Progenitor cell of endocrine pancreas (in vitro differentiated cells): ENCODE measurements at places on chromosomes 2 and 18.
A peak's percentile ranks its signal among the peaks of the same experiment; 100 is the strongest.

DNA sequence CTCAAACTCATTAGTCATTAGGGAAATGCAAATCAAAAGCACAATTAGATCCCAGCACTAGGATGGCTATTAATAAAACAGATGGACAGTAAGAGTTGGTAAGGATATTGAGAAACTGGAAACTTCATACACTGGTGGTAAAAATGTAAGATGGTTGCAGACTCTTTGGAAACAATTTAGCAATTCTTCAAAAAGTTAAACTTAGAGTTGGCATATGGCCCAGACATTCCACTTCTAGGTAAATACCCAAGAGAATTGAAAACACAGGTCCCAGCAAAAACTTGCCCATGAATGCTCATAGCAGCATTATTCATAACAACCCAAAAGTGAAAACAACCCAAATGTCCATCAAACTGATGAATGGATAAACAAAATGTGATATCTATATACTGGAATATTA is 84.9 kb upstream of the ZFP36L2 start:
- DNase-seq: no peak
- H3K4me1 ChIP-seq: peaks cover 9% of the 10 kb centered on the region
- H3K27ac ChIP-seq: no peak overlapping the region
- H3K4me3 ChIP-seq: no peak overlapping the region

DNA sequence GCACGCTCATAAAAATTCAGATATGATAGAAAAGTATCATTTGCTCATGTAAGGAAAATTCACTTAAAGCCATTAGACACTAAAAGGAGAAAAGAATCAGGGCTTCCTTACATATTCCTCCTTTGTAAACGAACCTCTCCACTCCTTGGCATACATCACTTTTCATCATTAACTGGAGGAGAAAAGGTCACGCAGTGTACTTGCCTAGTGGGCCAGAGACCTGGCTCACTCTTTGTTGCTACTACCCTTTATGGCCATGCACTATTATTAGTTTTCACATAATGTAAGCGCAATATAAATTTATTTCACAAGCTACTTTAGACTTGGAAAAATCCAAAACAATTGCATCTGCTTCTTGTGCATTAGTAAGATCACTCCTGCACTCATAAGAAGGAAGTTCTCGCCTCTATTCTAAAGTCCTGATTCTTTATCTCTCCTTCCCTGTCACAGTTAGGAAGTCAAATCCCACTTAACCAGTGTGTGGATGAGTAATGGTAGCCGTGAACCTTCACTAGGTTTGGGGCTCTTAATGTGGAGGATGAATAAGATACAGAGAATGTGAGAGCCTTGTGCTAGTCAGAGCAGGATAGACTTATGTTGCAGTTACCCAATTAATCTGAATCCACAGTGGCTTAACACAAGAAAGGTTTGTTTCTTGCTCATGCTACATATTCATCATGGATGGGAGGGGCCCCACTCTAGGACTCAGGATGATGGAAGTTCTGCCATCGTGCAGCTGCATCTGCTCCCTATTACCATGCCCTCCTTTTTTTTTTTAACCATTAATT is 115.0 kb upstream of the GLS start:
- DNase-seq: no peak
- no peaks in the 10 kb centered on the region for H3K27me3 ChIP-seq
- H3K27ac ChIP-seq: no peak overlapping the region
- H3K4me3 ChIP-seq: no peak overlapping the region
- peaks cover 23% of the 10 kb centered on the region for H3K4me1 ChIP-seq

DNA sequence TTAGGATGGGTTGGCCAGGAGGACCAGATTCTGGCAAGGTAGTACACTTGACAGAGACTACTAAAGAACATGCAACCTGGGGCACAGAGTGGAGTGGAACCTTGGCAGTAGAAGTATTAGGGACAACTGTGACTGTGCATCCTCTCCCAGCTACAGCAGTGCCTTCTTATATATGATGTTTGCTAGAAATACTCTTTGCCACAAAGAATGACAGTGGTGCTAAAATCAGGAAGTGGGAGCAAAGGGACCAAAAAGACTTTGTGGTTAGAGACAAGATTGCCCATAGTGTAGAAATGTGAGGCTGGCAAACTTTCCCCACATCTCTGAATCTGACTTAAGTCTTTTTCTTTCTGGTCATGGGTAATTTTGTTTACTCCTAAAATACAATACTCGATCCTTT is 9.4 kb upstream of the SLC38A11 start:
- no peak overlapping the region for H3K4me3 ChIP-seq
- peaks cover 3% of the 10 kb centered on the region for H3K36me3 ChIP-seq
- H3K27ac ChIP-seq: no peak overlapping the region

- DNase-seq: no peak
- no peaks in the 10 kb centered on the region for H3K36me3 ChIP-seq
- H3K4me3 ChIP-seq: no peak overlapping the region
- H3K27ac ChIP-seq: no peak overlapping the region
These were observed 37.5 kb downstream of the PAX8 start for GRCh38 chr2:113240915-113241911.

DNA sequence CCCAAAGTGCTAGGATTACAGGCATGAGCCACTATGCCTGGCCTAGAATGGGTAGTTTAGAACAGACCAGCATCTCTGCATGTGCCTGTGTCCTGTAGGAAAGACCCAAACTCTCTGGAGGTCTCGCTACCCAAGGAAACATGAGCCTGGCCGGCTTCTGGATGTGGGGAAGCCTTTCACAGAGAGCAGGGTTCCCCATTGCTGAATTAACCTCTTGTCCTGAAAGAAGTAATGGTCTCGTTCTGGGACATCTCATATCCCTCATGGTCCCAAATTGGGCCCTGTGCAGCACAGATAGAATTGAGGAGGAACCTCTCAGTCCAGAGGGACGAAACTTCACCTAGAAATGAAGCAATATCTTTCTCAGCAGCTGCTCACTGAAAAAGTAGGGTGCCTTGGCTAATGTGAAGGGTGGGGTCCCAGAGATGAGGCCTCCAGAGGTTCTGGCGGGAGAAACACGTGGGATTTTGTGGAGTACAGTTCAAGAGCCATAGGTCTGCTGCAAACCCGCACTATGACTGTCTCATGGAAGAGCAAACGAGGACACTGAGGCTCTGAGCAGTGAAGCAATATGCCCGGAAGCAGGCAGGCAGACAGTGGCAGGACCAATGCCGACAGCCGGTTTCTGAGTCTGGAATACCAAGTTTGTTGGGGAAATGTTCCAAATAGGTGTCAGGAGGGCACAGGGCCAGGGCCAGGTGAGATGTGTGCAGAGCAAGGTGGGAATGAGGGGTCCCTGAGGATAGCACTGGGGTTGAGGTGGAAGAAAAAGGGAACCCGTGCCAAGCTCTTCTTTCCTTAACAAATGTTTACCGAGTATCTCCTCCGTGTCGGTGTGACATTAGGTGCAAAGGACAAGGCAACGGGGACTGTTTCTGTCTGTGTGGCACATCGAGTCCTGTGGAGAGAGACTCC is 121.0 kb upstream of the TWIST2 start:
- H3K4me3 ChIP-seq: no peak overlapping the region
- DNase-seq: no peak
- peaks cover 43% of the 10 kb centered on the region for H3K27me3 ChIP-seq
- no peaks in the 10 kb centered on the region for H3K4me1 ChIP-seq

GRCh38 chr18:63237881-63238692 is 81.5 kb downstream of the BCL2 start:
- H3K4me3 ChIP-seq: no peak overlapping the region
- peaks cover 12% of the 10 kb centered on the region for H3K4me1 ChIP-seq
- no peak for DNase-seq
- H3K36me3 ChIP-seq: no peaks in the 10 kb centered on the region

DNA sequence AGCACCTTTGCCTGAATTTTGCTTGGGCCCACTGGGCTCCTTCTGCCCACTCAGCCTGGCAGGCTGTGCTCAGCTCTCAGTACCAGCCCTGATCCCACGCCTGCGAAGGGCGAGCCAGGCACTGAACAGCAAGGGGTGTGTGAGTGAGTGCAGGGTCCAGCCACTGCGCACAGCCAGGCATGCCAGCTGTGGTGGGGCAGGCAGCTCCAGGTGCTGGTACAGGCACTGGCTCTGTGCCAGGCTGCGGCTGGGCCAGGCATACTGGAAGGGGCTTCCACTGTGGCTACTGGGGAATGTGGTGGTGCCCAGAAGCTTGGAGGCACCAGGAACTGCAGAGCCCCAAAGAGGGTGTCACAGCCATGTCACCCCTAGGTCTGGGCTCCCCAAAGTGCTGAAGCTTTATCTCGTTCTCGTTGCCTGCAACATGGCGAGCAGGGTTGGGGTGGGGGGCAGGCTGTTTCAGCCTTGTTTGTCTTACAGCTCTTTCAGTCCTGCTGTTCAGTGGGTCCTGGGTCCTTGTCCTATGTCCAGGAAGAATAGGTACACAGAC is 8.8 kb downstream of the DYSF start:
- no peak overlapping the region for H3K4me3 ChIP-seq
- DNase-seq: no peak
- peaks cover 4% of the 10 kb centered on the region for H3K4me1 ChIP-seq
- H3K36me3 ChIP-seq: no peaks in the 10 kb centered on the region
- no peak overlapping the region for H3K27ac ChIP-seq
- peaks cover 16% of the 10 kb centered on the region for H3K27me3 ChIP-seq

GRCh38 chr2:1366546-1367134 is 46.6 kb upstream of the TPO start:
- DNase-seq: no peak
- no peak overlapping the region for H3K4me3 ChIP-seq
- H3K36me3 ChIP-seq: no peaks in the 10 kb centered on the region
- no peak overlapping the region for H3K27ac ChIP-seq
- no peaks in the 10 kb centered on the region for H3K4me1 ChIP-seq

DNA sequence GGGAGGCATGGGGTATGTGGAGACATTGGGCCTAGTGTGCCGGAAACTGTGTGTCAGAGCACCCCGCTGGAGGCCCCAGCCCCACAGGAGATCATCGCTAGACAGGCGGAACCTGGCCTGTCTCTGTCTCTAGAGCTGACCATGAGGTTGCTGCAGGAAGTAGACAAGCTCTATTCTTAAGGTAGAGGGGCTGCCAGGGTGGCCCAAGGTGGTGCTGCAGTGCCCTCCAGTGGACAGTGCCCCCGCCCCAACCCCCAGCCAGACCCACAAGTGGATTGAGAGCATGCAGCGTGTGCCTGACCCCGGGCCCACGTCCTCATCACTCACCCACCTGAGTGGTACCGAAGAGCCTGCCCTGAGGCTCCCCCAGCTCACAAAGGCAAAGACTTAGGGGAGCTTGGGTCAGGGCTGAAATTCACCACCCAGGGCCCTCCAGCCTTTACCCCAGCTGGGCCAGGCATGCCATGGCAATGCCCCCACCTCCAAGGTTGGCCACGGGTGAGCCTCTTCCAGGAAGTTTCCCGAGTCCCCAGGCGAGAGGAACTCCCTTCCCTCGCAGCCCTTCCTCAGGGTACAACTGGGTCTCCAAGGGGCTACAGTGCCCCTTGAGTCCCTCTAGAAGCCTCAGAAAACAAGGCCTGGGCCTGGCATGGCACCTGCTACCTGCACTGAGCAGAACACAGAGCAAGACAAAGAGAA is 155.0 kb downstream of the TTC32 start:
- H3K4me3 ChIP-seq: no peak overlapping the region
- peak overlapping the region; percentile 39 for H3K27ac ChIP-seq
- H3K4me1 ChIP-seq: no peaks in the 10 kb centered on the region
- H3K27me3 ChIP-seq: peaks cover 4% of the 10 kb centered on the region
- no peaks in the 10 kb centered on the region for H3K36me3 ChIP-seq

- H3K27me3 ChIP-seq: no peaks in the 10 kb centered on the region
- DNase-seq: no peak
- H3K4me1 ChIP-seq: peaks cover 17% of the 10 kb centered on the region
- no peak overlapping the region for H3K27ac ChIP-seq
- peaks cover 3% of the 10 kb centered on the region for H3K36me3 ChIP-seq
These were observed 117.6 kb downstream of the ZNF407 start for GRCh38 chr18:74715306-74715705.

GRCh38 chr18:11224153-11224552 is 74.8 kb upstream of the PIEZO2 start:
- no peaks in the 10 kb centered on the region for H3K36me3 ChIP-seq
- peaks cover 1% of the 10 kb centered on the region for H3K4me1 ChIP-seq
- no peaks in the 10 kb centered on the region for H3K27me3 ChIP-seq

- peaks cover 6% of the 10 kb centered on the region for H3K4me1 ChIP-seq
- no peaks in the 10 kb centered on the region for H3K27me3 ChIP-seq
- no peak overlapping the region for H3K27ac ChIP-seq
- DNase-seq: no peak
- no peak overlapping the region for H3K4me3 ChIP-seq
- no peaks in the 10 kb centered on the region for H3K36me3 ChIP-seq
These were observed 744.4 kb downstream of the KCNJ3 start for GRCh38 chr2:155442755-155443372.

- H3K27ac ChIP-seq: no peak overlapping the region
- no peaks in the 10 kb centered on the region for H3K4me1 ChIP-seq
- peaks cover 4% of the 10 kb centered on the region for H3K36me3 ChIP-seq
- peaks cover 11% of the 10 kb centered on the region for H3K27me3 ChIP-seq
These were observed 62.3 kb downstream of the ADCYAP1 start for GRCh38 chr18:966759-967576.
